ENCODE measurements at places on chromosomes 4 and X.

DNA sequence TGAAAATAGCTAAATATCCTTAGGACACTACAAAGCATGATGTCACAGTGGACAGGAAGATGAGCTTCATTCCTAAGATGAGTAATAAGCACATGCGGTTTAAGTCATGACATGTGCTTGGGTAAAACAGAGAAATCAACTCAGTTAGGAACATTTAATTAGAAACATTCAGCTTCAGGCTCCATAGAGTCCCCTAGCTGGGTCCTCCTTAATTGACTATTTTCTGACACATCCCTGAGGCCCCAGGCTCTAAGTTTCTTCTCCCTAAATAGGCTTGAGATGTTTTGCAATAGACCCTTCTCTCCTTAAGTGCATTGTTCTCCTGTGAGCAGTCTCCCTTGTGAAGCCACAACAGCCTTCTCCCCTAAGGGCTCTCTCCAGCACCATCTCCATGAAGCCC, 70.4 kb upstream of the ANXA3 start:
- DNase-seq = no peak

- peak; percentile 81 for DNase-seq
These were observed 43.6 kb downstream of the PAGE2 start for GRCh38 chrX:55132416-55132815.

- DNase-seq = no peak
These were observed 42.1 kb downstream of the TRIM61 start for GRCh38 chr4:164935363-164935762.

DNA sequence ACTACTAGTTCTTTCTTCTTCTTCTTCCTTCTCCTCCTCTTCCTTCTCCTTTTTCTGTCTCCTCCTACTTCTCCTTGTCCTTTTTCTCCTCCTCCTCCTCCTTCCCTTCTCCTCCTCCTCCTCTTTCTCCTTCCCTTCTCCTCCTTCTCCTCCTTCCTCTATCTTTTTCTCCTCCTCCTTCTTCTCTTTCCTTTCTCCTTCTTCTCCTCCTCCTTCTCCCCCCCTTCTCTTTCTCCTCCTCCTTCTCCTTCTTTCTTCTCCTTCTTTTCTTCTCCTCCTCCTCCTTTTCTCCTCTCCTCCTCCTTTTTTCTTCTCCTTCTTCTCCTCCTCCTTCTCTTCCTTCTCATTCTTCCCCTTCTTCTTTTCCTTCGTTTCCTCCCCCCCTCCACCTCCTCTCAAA, 21.8 kb upstream of the NAP1L5 start:
- no peak for DNase-seq

DNA sequence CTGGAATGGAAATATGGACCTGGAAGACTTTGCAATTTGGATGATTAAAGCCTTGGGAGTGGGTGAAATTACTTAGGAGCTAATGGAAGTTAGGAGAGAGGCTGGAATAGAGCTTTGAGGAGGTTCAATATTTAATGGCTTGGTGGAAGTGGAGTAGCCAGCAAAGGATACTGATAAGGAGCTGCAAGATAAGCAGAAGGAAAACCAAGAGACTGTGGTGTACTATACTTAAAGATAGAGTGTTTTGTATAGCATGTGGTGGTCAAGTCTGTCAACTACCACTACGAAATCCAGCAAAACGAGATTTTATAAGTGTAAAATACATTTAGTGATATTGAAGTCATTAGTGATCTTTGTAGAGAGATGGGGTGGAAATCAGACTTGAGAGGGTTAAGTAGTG, 54.0 kb upstream of the TMLHE start:
- no peak for DNase-seq

DNA sequence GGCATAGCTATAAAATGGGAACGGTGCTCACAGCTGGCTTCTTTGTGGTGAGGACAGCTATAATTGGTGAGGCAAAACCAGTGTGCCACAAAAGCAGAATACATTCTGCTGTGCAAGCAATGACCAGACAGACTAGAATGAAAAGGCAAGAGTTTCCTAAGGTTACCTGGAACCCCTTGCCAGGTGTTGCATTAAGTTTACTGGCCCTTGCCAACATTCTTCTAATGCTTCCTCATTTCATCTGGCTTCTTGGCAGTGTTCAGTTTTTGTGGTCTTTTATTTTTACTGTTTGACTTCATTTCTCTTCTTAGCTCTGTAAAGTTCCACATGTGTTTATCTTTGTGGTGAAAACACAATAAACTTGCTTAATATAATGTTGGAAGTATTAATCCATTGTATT, 131.4 kb downstream of the PTTG2 start:
- no peak for DNase-seq

DNA sequence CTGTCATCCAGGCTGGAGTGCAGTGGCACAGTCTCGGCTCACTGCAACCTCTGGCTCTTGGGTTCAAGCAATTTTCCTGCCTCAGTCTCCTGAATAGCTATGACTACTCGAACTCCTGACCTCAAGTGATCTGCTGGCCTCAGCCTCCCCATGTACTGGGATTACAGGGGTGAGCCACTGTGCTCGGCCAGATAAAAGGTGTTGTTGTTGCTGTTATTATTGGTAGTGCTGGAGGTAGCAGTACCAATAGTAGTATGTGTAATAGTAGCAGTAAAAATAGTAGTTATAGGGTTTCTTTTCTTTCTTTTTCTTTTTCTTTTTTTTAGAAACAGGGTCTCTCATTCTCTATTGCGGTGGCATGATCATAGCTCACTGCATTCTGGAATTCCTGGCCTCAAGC, 592.1 kb downstream of the ARAP2 start:
- DNase-seq = no peak

GRCh38 chr4:160835789-160836188, 1328.0 kb downstream of the FSTL5 start:
- DNase-seq = no peak

DNA sequence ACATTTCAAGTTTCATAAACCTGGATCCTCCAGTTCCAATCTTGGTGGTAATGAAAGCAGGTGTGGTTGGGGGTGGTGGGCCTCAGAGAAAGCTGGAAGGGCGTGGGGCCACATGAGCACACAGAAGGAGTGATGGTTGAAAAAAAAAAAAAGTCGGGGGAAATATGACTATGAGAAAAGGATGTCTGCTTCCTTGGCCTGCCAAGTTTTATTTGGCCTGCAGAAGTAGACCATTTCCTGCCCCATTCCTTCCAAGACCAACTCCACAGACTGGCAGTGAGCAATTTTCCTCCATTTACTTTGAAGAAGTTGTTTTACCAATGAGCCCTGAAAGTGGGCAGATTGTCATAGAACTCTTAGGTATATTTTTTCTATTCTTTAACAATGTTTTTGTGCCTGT, 43.3 kb downstream of the LNX1 start:
- DNase-seq = no peak

DNA sequence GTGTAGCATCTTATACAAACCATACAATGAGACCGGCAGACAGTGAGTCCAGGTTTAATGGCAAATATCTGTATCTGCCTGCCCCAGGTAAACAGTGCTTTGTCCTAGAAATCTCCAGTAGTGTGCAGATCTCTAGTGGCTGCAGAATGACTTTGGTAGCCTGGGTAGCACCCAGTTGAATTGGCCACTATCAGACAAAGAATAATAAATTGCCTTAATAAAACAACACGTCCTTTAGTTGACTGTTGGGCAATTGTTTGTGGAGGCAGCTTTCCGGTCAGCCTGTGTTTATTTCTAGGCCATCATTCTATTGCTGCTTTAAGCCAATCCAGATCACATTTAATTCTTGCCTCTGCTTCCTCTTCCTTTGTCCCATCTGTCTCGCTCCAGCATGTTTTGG, 52.5 kb downstream of the SNX25 start:
- peak; percentile 57 for DNase-seq

GRCh38 chrX:283115-283845, 2.1 kb downstream of the PLCXD1 start:
- peak; percentile 96 for DNase-seq

DNA sequence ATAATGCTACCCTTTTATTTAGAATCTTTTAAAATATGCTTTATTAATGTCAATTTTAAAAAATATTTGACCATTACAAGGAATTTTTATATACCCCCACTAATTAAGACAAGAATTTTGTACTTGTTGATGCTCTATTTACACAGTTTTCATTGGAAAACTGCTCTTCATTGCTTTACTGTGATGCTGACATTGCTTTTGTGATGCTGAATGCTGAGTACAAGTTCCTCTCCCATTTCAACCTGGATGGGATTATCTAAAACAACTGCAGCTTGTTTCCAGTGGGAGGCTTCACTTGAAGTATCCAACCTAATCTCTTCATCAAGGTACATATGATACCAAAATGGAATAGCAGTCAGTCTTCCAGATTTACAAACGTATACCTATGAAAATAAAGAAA, 21.2 kb downstream of the TMEM184C start:
- DNase-seq = no peak

Measured in G401 (cell line).